ENCODE measurements at places on chromosomes 3 and 15.

DNA sequence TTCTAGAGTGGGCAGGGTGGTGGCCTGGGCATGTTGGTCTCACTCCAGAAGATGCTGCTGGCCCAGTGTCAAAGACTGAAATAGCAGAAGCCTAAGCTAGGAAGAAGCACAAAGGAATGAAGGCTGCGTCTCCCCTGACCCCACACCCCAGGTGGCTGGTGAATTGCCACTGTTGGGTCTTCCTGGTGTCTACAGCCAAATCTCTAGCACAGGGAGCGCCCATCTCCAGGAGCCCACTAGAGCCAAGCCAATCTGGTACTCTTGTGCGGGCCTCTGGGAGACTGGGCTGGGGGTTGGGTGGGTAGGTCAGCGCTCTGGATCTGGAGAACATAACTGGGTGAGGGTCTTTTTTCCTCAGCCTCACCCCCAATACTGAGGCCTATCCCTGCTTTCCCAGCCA, 894 bp downstream of the TUSC2 start:
- no peak for DNase-seq

- DNase-seq: no peak
These were observed 39.8 kb downstream of the TUBGCP4 start for GRCh38 chr15:43410572-43411214.

- DNase-seq: no peak
These were observed 5.9 kb upstream of the CALML4 start for GRCh38 chr15:68210821-68211655.

DNA sequence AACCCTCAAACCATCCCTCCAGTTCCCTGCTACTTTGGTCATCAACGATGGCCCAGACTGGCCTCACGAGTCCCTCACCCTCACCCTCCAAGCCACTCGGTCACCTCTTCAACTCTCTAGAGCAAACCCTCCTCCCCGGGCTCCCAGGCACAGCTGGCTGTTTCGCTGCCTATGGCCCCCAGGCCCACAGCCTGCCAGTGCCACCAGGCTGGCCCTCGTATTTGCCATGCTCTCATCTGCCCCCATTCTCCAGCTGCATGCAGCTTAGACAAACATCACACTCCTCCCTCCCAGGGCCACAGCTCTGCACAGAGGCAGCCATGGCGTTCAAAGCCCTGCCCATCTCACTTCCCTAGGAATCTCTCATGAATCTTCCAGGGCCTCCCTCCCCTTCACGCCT, 13.8 kb downstream of the RAB43 start:
- DNase-seq: no peak
